ENCODE measurements at places on chromosomes 3 and 15.

- no peak for DNase-seq
These were observed 102.8 kb downstream of the CHSY1 start for GRCh38 chr15:101148881-101149664.

DNA sequence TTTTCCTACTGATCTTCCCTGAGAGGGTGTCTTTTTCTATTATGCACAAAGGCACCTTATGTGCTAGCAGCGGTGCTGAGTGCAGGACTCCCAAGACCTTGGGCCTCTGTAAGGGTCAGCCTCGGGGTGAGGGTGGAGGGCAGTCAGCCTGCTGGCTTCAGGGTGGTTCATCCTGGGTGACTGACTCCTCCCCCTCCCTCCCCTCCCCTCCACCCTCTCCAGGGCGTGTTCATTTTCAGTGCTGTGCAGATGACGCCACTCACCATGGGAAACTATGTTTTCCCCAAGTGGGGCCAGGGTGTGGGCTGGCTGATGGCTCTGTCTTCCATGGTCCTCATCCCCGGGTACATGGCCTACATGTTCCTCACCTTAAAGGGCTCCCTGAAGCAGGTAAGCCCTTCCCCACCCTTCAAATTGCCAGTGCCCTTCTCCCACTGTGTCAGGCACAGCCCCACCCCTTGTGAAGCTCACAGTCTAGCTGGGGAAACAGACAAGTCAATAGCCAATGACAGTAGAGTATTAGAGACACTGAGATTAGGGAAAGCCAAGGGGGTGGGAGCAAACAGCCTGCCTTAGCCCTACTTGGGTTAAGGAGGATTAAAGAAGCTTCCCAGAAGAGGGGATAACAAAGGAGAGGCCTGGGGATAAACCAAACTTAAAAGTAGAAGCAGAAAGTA is 41.9 kb downstream of the SLC6A1 start:
- no peak for DNase-seq

DNA sequence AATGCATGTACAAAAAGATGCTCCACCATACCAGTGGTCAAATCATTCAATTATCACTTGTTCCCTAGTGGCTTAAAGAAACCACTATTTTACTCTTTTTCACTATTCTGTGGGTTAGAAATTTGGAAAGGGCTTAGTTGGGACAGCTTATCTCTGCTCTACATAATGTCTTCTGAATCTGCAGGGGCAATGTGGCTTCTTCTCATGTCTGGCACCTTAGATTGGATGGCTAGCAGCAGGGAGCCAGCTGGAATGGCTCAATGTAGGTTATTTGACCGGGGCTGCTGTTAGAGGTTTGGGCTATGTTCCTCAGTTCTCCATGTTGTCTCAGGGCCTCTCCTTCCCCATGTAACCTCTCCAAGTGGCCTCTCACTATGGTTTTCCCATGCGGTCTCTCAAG is 57.5 kb upstream of the EPHB1 start:
- DNase-seq, result no peak

DNA sequence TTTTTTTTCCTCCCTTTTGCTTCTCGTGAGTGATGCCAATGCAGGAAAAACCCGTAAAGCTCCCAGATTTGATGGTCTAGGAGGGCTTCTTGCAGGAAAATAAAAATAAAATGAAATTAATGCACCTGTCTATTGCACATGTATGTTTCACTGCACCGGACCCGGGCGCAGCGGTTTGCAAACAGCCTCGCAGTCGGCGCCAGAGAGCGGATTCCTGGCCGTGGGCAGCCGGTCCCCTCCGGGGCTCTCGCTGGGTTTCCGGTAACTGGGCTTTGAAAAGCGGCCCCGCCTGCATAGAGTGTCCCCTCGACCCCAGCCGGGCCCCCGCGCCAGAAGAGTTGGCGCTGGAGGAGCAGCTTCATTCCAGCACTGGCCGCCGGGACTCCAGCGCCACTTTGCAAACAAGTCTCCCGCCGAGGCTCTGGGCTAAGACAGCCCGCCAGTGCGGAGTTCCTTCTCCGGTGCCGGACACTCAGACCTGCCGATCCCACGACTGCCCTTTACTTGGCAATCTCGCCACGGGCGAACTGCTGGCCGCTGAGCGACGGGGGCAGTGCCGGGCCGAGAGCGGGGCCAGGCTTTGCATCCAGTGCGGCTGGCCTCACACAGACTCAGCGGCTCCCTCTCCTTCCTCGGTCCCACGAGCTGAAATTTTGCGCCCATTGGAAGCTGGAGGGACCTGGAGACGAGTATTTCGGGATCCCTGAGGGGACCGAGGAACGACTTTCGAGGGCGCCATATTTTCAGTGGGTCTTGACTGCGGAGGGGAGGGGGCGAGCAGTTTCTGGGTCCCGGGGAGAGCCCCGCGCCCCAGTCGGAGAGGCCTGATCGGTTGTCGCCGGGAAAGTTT is 225.9 kb upstream of the C2CD4B start:
- no peak for DNase-seq

DNA sequence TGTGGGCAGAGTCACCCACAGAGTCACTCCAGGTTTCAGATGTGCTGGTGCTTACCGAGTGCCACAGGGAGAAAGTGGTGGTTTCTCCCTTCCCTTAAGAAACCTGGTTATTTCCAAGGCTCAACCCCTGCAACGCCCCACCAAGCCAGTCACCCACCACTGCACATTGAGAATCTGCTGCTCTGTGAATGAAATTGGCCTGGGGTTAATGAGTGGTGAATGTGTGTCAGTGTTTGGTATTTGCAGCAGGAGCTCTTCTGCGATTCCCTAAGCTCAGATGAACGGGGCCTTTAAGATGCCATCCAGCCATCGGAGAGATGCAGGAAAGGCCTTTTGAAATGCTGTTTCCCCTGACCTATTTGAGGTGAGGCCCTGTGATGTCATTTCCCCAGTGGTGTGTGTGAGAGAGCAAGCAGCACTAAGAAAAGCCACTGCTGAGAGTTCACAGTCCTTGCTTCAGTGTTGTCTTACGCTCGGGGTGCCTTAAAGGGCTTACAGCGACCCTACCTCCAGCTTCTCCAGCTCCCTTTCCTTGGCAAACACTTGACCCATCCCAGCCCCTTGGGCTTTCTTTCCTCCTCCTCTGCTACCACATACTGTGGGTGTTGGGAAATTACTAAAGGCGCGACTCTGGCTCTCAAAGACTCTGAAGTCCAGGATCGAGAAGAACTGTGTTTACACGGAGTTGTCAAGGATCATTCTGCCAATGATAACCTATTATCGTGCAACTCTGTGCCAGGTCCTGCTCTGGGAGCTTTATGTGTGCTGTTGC is 68.9 kb downstream of the SMAD3 start:
- DNase-seq, result peak; percentile 24

DNA sequence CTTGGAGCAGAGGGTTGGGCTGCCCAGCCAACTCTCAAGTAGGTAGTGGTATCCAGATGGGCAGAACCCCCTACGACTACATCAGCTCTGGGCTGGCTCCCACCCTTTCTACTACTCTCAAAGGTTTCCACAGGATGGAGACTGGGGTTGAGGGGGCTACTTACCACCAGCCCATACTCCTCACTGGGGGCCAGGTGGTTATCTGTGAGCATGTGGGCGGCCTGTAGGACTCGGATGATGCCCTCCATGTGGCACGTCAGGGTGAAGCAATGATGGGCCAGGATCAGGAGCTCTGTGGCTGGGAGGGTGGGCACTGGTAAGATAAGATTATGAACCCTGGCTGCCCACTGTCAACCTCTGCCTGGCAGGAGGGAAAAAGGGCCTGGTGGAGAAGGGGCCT is 33.4 kb downstream of the EIF3J start:
- DNase-seq, result no peak

- DNase-seq, result no peak
These were observed 64.9 kb downstream of the SLC7A14 start for GRCh38 chr3:170520996-170521395.

- DNase-seq, result no peak
These were observed 14.7 kb upstream of the PIK3CB start for GRCh38 chr3:138849222-138849940.

- peak; percentile 11 for DNase-seq
These were observed 577 bp downstream of the ZNF148 start for GRCh38 chr3:125374501-125374995.

DNA sequence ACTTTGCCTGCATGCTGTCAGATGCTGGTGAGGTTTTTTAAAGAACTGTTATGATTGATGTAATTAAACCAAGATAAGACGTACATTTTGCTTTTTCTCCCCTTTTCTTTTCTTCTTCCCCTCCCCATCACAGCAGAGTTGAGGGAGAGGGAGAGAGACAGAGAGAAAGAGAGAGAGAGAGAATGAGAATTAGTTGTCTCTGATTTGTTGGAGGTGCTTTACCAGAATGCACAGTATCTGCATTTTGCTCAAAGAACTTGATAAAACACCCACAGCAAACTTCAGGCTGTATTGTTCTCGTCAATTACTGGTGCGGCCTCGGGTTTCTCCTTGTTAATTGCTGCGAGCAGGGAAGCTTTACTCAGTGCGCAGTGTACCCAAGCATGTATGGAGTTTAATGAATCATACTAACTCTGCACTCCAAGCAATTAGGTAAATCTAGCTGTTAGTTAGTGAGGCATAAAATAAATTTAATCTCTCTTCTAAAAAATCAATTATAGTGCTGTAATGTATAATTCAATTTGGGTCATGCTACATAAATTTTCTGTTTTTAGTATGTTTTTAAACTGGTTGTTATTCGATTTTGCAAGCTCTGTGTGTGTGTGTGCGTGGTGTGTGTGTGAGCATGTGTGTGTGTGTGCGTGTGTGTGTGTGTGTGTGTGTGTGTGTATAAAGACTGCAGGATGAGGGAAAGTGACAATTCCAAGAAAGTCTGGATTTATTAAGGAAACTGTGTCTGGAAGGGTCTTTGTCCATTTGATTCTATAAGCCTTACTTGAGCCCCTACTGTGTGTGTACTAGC is 273.4 kb downstream of the TLE3 start:
- no peak for DNase-seq

DNA sequence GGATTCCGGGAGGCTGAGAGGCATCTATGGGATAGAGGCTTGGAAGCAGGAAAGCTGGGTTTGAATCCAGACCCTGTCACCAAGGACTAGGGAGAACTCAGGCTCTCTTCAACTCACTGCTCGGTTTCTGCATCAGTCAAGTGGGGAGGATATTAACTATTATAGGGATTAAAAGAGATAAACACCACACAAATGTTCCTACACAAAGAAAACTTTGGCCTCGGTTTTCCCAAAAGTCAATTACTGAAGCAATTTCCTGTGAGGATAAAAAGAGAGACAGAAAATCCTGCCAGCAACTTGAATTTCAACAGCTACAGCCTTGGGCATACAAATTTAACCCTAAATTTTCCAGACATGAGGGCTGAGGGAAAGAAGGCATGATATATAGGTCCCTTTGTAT is 36.0 kb downstream of the ITGB5 start:
- no peak for DNase-seq

GRCh38 chr3:29408676-29409075 is 127.8 kb downstream of the RBMS3 start:
- no peak for DNase-seq

DNA sequence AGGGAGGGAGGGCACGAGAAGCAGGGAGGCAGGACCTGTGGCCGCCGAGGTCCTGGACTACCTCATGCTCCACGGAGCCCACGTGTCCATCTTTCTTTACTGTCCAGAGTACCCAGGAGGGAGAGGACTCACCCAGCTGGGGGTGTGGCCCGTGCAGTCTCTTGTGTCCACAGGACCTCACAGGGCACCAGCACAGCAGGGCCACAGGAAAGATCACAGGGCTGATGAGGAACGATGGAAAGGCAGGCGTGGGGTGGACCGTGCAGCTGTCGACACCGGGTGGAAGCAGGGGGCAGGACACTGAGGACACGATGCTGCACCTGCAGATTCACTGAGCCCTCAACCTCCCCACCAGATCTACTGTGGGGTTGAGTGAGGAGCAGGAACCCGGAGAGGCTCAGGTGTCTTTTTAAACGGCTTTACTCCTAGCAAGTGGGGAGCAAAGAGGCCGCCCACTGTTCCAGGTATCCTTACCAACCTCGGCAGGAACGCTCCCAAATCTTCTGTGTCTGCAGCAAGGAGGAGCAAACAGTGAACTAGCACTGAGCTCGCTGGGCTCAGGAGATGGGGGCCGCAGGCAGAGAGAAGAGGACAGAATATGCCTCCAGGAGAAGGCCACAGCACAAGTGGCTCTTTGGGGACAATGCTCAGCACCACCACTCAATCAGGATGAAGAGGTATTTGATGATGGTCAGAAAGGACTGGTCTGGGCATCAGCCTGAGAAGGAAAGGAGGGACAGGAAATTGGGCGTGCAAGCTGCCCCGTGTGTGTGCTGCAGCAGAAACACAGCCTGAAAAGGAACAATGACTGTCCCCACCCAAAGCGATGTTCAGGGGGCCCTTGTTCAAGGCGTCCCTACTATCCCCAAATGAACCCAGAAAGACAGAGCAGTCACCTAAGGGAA is 198.8 kb downstream of the XXYLT1 start:
- DNase-seq, result no peak

- DNase-seq, result no peak
These were observed 8.0 kb downstream of the CDAN1 start for GRCh38 chr15:42728972-42729371.

DNA sequence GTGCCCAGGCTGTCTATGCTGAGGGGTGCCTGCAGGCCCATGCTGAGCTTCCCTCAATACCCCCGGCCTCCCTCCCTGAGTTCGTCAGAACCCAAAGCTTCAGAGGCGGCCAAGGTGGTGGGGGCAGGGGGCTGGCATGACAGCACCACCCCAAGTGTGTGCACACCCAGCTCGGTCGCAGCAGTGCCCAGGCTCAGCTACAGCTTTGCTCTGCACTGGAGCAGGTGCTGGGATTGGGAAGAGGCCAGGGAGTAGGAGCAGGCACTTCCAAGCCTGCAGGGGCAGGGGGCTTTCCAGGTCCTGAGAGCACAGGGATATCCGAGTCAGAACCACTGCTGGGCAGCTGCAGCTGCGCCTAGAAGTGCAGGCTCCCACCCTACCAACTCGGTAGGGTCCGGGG is 283.9 kb downstream of the UBE2E2 start:
- DNase-seq, result no peak

DNA sequence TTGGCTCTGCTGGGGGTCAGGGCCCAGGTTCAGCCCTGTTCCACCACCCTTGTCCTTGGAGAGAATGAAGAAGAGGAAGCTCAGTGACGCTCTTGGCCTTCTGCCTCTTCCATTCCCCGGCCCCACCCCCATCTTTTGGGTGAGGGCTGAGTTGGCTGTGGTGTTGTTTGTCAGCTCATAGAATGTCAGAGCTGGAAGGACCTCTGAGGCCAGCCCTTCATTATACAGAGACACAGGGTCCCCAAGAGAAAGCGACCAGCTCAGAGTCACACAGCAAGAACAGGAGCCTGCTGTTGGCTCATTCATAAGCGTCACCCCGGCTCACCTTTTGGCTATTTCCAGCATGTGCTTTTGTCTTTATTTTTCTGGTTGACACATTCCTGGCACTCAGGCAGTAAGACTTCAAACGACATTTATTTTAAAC is 68.2 kb downstream of the AAGAB start:
- DNase-seq, result no peak

GRCh38 chr3:128484404-128485281 is 8.4 kb downstream of the GATA2 start:
- no peak for DNase-seq

- no peak for DNase-seq
These were observed 391.0 kb upstream of the RARB start for GRCh38 chr3:25037049-25037547.
